ENCODE measurements at places on chromosomes 7 and 10.

- DNase-seq = no peak
Measured at GRCh38 chr7:133060004-133060403, 21.9 kb downstream of the CHCHD3 start.

DNA sequence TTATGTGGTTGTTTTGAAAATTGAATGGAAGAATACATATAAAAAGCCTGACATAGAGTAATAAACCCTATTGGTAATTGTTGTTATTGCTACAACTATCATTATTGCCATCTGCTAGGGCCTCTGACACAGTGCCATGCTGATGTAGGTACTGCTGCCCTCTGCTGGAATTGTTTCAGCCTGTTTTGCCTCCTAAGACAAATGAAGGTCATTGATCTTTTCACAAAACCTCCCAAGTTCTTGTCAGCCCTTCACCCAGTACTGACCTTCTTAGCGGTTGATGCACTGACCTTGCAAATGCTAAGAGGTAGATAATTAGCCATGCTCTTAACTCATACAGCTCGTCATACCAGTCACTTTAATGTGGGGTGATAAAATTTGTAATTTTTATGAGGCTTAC is 975.2 kb downstream of the SORCS1 start:
- DNase-seq = peak; percentile 61

GRCh38 chr7:106658316-106659165 is 2.4 kb downstream of the CCDC71L start:
- no peak for DNase-seq

GRCh38 chr10:69726850-69727249 is 74.9 kb upstream of the COL13A1 start:
- DNase-seq = no peak

- no peak for DNase-seq
Measured at GRCh38 chr10:33180390-33180789, 154.1 kb downstream of the NRP1 start.
